Fibroblast of gingiva (primary cell): ENCODE measurements at places on chromosomes 4 and X.

- no peak for DNase-seq
Observed at GRCh38 chrX:1589356-1590130, 1.9 kb upstream of the AKAP17A start.

- DNase-seq: no peak
Observed at GRCh38 chrX:13664020-13664419, 11.1 kb downstream of the TCEANC start.

GRCh38 chrX:2697741-2698299, 6.7 kb downstream of the CD99 start:
- peak; percentile 34 for DNase-seq

- DNase-seq: peak; percentile 62
Observed at GRCh38 chr4:8427761-8428287, 12.7 kb downstream of the ACOX3 start.

GRCh38 chr4:57023104-57023503, 44.4 kb downstream of the POLR2B start:
- peak; percentile 71 for DNase-seq

DNA sequence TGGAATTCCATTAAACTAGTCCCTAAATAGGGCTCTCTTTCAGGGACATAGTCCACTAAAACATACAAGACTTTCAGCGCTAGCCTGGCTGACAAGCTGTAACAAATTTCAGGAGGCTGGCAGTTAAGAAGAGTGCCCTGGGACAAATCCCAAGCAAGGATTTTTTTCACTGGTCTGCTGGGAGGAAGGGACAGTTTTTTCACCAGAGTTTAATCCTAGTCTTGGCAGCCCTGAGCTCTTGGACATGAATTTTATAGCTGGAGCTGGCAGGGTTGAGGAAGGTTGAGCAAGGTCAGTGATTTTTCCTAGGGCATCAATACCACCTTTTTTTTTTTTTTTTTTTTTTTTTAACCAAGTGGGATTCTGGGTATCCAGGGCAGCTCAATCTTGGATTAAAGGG, 184.4 kb downstream of the SH2D1A start:
- no peak for DNase-seq

GRCh38 chr4:147492306-147492705, 11.4 kb downstream of the EDNRA start:
- DNase-seq: no peak

- DNase-seq: peak; percentile 67
Observed at GRCh38 chr4:6876440-6876839, 33.2 kb upstream of the TBC1D14 start.

DNA sequence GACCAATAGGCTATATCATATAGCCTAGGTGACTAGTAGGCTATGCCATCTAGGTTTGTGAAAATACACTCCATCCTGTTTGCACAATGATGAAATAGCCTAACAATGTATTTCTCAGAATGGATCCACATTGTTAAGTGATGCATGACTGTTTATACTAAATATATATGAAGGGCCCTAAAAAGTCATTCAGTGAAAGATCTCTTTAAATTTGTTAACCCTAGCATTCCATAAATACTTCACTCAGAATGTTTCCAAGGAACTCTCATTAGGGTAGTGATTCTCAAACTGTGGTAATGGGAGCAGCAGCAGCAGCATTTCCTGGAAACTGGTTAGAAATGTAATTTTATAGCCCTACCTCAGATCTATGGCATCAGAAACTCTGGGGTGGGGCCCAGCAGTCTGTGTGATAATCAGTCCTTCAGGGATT, 74.9 kb downstream of the PRRG1 start:
- peak; percentile 1 for DNase-seq

GRCh38 chrX:150587585-150588503, 19.4 kb downstream of the MTM1 start:
- DNase-seq: peak; percentile 1
